ENCODE measurements at places on chromosomes 3 and 15.

DNA sequence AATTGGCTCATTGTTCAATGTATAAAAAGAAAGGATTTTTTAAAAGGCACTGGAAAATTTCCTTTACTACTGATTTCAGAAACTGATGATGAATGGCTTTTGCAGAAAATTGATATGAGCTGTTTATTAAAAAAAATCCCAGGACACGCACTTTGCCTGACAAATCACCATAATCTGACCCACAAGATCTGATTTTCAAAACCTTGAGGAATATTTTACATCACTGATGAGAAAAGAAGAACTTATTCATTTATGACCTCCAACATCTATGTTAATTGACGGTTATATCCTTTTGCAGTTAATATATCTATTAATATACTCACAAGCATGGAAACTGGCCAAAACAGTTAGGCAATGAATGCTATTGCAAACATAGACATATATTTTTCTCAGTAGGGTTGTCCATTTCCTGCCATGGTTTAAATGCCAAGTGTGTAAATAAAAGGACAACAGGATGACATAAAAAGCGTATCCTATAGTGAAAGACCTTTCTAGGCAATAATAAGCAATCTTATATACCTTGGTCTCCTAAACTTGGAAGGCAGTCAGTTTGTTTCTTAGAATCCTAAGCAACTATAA, 109.7 kb upstream of the SLC7A14 start:
- DNase-seq = no peak

DNA sequence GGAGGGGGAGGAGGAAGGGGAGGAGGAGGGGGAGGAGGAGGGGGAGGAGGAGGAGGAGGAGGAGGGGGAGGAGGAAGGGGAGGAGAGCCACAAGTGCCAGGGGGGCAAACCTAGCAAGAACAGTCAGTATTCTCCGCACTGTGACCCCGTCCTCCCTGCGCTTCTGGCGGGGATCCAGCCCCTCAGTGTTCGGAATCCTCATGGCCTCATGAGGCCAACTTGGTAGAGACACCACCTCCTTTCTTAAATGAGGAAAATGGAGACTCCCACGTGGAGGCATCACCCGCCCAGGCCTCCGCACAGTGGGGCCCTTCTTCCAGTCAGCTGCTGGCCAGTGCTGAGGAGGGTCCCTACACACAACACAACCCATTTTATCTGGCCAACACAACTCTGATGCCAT, 163.4 kb downstream of the XXYLT1 start:
- no peak for DNase-seq

- DNase-seq = no peak
Observed at GRCh38 chr15:91609966-91610365, 243.5 kb upstream of the SLCO3A1 start.

GRCh38 chr15:94411285-94411684, 179.9 kb downstream of the MCTP2 start:
- no peak for DNase-seq

DNA sequence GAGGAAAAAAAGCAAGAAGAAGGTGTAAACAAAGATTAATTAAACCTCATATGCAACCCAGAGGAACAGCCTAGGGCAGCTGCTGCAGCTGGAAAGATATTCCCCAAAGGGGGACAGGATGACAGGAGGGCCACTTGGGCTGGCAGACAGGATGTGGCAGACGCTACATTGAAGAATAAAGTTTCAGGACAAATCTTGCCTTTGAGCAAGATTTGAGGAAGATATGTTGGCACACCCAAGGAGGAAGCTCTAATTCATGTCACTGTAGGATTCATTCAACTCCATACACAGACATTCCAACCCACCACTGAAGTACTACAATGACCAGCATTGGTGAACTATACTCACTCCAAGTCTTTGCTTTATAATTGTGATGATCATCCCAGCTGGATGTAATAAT, 504.0 kb downstream of the SHQ1 start:
- DNase-seq = no peak

GRCh38 chr3:177752831-177753230, 555.5 kb upstream of the TBL1XR1 start:
- DNase-seq = no peak

DNA sequence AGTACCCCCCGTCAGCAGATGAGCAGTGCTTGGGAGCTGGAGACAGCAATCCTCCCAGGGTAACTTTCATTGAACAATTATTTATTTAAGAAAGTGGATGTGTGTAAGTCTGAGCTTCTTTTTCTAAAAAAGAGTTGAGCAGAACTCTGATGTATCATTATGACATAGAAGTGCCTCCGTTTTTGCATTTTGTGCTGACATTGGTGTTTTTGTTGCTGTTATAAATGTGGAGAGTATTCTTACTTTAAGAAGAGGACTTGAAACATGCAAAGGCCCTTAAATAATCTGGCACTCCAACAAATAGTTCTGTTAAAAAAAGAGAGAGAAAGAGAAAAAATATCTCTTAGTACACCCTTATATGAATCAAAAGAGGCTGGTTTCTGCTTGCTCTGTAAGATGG, 217.1 kb downstream of the AGBL1 start:
- no peak for DNase-seq

DNA sequence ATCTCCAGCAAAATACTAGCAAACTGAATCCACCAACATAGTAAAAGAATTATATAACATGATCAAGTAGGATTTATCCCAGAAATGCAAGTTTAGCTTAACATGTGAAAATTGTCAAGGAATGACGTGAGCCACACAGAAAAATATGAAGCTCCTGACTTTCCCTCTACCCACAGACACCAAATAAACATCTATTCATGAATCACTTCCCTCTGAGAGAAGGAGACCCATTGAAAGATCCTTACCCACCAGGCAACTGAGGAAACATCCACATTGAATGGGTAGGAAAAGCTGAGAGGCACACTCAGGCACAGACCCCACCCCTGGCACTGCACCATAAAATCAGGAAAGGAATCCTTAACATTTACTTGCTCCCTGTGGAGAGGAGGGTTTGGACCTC, 102.2 kb upstream of the MANF start:
- DNase-seq = no peak

GRCh38 chr15:60682115-60682514, 203.2 kb upstream of the ICE2 start:
- peak; percentile 42 for DNase-seq

- peak; percentile 45 for DNase-seq
Observed at GRCh38 chr3:113534365-113534764, 2.0 kb downstream of the SIDT1 start.

DNA sequence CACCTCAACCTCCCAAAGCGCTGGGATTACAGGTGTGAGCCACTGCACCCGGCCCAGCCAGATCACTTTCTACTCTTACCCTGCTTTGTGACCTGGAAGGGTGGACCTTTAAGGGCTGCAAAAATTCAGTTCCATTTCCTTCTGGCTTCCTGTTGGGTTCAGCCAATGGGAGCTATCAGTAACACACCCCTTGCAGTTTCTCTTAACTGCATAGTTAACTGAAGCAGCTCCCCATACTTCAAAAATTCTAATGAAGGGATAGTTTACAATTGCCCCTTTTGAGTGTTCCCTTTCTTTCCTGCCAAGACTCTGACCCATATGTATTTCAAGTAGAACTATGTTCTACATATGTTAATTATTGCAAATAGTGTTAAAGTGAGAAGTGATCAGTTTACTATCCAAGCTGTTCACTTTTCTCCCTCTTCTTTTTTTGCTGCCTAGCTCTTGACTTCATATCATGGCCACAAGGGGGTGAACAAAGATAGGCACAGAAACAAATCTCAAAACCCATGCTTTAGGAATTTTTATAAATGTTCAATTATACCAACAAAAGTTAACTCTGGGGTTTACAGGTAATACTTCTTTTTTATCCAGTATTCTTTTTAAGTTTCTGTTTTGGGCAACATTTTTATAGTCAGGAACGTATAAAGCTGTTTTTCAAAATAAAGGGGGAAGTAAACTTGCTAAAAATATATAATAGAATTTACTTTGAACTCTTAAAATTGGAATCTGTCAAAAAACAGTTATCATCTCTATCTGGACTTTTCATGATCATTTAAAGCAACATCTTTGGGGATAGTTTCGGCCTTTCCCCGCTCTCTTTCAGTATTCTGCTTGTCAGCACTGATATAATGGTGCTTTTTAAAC, 8.1 kb downstream of the PGBD4 start:
- DNase-seq = peak; percentile 58

- no peak for DNase-seq
Observed at GRCh38 chr3:101972430-101973162, 123.3 kb downstream of the NFKBIZ start.

- DNase-seq = no peak
Observed at GRCh38 chr3:184544513-184544861, 17.1 kb upstream of the EPHB3 start.

DNA sequence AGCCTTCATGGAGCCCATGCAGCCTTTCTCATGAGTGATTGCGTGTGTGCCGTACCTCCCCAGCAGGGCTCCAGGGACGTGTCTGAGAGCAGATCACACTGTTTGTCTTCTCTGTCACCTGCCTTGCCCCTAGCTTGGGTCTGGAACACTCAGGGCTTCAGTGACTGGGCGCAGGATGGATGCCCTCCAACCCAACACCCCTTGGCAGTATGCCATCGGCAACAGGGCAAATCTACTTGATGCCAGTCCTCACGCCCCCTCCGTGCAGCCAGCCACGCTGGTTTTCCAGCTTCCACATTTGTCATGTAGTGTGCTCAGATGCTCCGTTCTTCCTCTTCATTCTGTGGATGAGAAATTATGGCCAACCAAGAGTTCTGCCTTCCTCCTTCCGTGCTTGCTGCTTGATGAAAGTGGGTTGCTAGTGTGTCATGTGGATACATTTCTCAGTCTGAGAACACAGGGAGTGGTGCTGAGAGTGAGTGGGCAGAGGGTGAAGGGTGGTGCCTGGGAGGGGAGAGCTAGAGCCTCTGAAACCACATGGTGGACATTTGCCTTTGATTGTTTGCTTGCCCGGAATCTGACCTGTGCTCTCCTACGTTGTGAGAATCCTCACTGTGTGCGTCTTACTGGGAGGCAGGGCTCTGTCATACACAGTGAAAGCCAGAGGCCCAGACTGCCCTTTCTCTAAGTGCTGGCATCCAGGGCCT, 97.2 kb downstream of the FAM43A start:
- DNase-seq = no peak

GRCh38 chr3:57152151-57153143, 12.7 kb downstream of the IL17RD start:
- no peak for DNase-seq

- DNase-seq = no peak
Observed at GRCh38 chr3:50358355-50358910, 888 bp downstream of the TMEM115 start.

DNA sequence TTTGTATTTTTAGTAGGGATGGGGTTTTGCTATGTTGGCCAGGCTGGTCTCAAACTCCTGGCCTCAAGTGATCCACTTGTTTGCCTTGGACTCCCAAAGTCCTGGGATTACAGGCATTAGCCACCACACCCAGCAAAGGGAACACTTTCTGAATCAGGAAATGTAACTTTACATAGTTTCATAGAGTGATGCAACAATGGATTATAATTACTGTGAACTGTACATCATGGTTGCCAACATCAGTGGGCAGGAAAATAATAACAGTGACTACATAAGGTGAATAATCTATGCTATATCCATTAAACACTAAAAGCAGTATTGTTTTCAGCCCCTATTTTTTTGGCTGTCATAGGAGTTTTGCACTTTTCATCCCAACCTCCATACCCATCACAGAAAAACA, 5.0 kb upstream of the KPNA1 start:
- no peak for DNase-seq

DNA sequence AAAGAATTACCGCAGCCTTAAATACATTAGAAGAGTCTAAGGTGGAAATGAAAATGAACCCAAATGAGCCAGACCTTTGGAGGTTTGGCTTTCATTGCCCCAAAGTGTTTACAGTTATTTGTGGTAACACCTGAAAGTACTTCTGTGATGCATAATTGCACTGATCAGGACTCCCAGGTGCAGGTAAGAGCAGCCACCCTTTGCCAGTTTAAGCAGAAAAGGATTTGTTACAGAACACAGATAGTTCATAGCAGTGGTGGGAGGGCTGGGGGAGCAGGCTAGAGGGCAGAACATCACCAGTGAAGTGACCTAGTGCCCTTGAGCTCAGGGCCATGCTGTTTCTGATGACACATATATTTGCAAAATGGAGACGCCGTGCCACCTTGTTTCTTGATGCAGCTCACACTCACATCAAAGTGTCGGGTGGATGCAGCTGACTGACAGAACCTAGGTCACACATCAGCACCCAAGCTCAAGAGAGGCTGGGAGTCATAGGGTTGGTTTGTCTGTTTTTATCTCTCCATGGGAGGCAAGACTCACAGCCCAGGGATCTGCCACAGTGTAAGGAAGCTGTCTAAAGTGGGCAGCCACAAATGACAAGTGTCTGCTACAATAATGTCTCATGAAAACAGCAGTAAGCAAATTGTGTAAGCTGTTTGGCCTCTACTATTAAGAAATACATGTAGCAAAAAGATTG, 49.1 kb downstream of the NEK11 start:
- peak; percentile 43 for DNase-seq

- DNase-seq = no peak
Observed at GRCh38 chr3:46925585-46925934, 48.0 kb downstream of the PTH1R start.

- peak; percentile 3 for DNase-seq
Observed at GRCh38 chr15:42632105-42632675, 56.8 kb downstream of the STARD9 start.

- DNase-seq = peak; percentile 83
Observed at GRCh38 chr3:127751163-127751621, 71.1 kb downstream of the MGLL start.

DNA sequence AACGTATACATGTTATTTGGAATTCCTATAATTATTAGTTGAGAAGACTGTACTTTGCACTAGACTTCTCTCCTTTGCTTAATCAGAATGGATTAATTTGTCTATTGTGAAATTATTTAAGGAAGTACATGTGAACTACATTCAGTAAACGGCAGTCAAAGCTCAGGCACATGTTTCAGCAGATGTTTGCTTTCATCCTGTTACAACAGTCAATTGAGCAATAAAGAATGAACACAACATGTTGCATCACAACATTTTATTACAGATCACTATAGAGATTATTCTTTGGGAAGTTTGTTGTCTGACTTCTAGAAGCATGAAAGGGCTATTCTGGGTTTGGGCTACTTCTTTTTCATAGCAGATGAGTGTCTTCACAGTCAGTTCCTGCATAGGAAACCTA, 39.2 kb downstream of the RAB27A start:
- no peak for DNase-seq

GRCh38 chr3:149812165-149812605, 830 bp upstream of the RNF13 start:
- DNase-seq = no peak

DNA sequence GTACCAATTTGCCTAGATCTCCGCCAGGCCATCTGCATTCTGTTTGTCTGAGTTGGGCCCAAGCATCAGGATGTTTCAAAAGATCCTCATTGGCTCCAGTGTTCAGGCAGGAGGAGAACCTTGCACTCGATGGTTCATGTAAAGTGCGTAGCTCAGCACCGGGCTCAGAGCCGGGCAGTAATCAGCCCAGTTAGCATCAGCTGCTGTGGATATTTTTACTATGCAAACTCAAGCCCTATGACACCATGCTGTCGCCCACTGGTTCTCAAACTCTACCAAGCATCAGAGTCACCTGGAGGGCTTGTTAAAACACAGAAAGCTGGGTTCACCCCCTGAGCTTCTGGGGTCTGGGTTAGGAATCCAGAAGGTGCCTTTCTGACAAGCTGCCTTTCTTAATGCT, 310.8 kb downstream of the SHQ1 start:
- DNase-seq = no peak

GRCh38 chr3:173938159-173938558, 540.6 kb downstream of the NLGN1 start:
- no peak for DNase-seq

GRCh38 chr3:143419611-143420010, 300.0 kb downstream of the CHST2 start:
- DNase-seq = no peak
